Calu3 (cell line): ENCODE measurements at places on chromosomes 6 and 20. TPM values are rescaled to one million over a fixed set of nuclear protein-coding genes. Genes with fewer than 3 reads are reported as not detected.

TXLNB gene
- total RNA-seq, result 0.07 TPM in 1 of 2 replicates, not detected in the other

- no peak overlapping the region for H3K27ac ChIP-seq
- no peak for DNase-seq
- H3K27me3 ChIP-seq, result no peaks in the 10 kb centered on the region
- no peaks in the 10 kb centered on the region for H3K4me1 ChIP-seq
- no peak overlapping the region for H3K4me3 ChIP-seq
These were observed 107.0 kb downstream of the STXBP5 start for GRCh38 chr6:147311218-147311617.

SIRPB2 gene
- total RNA-seq, result 0.57 and 1.1 TPM in 2 replicates

GRCh38 chr20:1424336-1424735, 31.5 kb upstream of the FKBP1A start:
- peak overlapping the region; percentile 79 for H3K27ac ChIP-seq
- H3K27me3 ChIP-seq, result no peaks in the 10 kb centered on the region
- no peak for DNase-seq
- H3K4me1 ChIP-seq, result peaks cover 15% of the 10 kb centered on the region
- no peak overlapping the region for H3K4me3 ChIP-seq

GRCh38 chr20:46194409-46194808, 76.3 kb downstream of the CD40 start:
- no peak overlapping the region for H3K27ac ChIP-seq
- H3K4me1 ChIP-seq, result no peaks in the 10 kb centered on the region
- no peak overlapping the region for H3K4me3 ChIP-seq
- DNase-seq, result no peak
- H3K36me3 ChIP-seq, result no peaks in the 10 kb centered on the region
- peaks cover 95% of the 10 kb centered on the region for H3K27me3 ChIP-seq

FRK gene
- total RNA-seq, result 21.1 and 21.2 TPM in 2 replicates

- H3K4me1 ChIP-seq, result no peaks in the 10 kb centered on the region
- DNase-seq, result no peak
- no peaks in the 10 kb centered on the region for H3K36me3 ChIP-seq
- no peak overlapping the region for H3K4me3 ChIP-seq
- no peak overlapping the region for H3K27ac ChIP-seq
These were observed 14.0 kb downstream of the KIAA1755 start for GRCh38 chr20:38246357-38247165.

DNA sequence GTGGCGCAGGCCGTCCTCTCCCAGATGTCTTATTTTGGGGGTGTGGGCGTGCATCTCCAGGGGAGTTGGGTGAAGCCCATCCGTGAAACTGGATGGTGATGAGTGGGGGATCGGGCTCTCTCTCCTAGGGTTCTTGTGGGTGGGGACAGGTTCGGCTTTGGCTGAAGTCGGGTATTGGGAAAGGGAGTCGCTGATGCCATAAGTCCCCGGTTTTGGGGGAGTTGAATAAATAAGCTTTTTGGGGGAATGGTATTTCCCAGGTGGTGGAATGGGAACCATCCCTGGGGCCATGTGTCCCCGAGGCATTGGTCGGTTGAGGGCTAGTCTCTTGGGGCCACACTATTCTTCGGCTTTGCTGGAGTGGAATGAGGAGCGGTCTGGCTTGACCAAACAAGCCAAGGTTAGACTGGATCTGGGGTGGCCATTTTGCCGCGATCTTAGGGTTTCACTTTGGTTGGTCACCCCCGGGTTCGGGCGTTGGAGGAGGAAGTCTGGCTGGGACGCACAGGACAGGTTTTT, 481 bp downstream of the ZNF133 start:
- H3K27ac ChIP-seq, result peak overlapping the region; percentile 79
- no peaks in the 10 kb centered on the region for H3K27me3 ChIP-seq
- no peaks in the 10 kb centered on the region for H3K4me1 ChIP-seq
- peaks cover 21% of the 10 kb centered on the region for H3K36me3 ChIP-seq
- H3K4me3 ChIP-seq, result peak overlapping the region; percentile 96
- DNase-seq, result no peak

GPLD1 gene
- 2.0 and 3.5 TPM in 2 replicates for total RNA-seq

ZNF334 gene
- total RNA-seq, result not detected in 2 replicates

- peaks cover 5% of the 10 kb centered on the region for H3K36me3 ChIP-seq
These were observed 262.2 kb downstream of the EYA4 start for GRCh38 chr6:133503336-133503729.

DNA sequence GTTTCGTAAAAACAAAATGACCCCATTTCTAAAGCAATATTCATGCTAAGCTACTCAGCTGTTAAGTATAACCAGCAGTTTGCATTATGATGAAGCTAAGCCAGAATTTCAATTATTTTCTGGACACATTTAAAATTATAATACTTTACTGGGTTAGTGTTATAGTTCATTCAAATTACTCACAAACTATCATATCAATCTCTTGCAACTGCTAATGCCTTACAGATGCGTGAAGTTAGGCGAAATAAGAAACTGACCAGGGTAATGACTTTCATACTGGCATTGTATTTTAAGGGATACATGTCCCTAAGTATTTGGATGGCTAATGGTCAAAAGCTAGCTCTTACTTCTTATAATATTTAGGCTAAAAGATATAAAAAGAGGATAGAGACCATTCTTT, 249.6 kb downstream of the TSHZ2 start:
- H3K4me1 ChIP-seq, result peaks cover 12% of the 10 kb centered on the region
- no peak overlapping the region for H3K27ac ChIP-seq

DNA sequence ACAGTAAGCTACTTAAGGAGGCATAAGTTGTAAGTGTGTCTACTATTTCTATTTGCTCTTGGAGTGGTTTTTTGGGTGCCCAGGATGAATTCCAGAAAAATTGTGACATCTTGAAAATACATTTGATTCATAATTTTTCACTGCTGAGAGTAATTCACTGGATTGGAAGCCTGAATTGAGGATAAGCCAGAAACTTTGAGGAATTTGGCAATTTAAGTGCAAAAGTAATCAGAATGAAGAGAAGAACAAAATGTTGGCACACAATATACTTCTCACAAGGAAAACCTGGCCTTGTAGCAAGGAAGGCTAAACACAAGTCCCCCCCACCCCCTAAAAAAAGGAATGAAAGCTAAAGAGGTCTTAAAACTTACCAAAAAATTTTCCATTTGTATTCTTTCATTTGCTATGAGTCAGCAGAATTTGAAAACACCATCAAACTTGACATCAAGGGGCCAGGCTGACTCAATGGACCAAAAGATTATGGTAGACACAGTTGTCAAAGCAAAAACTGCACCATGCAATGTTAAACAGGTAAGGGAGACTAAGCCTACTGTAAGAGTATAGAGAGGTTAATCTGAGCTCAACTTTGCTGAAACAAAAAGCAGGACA, 840.0 kb downstream of the FRK start:
- no peaks in the 10 kb centered on the region for H3K27me3 ChIP-seq
- no peak overlapping the region for H3K27ac ChIP-seq
- no peaks in the 10 kb centered on the region for H3K4me1 ChIP-seq

DNA sequence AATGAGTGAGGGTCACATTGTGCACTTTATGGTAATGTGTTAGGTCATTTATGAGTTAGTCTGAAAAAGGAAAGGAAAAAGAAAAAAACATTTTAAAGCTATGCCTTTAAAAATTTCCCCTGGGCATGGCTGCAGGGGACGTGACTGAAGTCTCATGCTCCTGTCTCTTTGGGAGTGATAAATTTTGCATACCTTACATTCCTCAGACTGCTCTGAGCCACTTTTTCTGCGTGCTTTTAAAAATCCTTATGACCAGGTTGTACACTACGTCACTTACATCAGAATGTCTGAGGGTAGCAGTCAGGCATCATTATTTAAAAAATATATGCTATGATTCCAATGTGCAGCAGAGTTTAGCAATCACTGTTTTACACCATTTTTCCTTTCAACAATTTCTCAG, 121.2 kb downstream of the RFPL4B start:
- DNase-seq, result no peak
- H3K4me3 ChIP-seq, result no peak overlapping the region
- peaks cover 18% of the 10 kb centered on the region for H3K4me1 ChIP-seq

GRCh38 chr6:114431641-114432040, 88.8 kb upstream of the HS3ST5 start:
- no peaks in the 10 kb centered on the region for H3K4me1 ChIP-seq
- H3K36me3 ChIP-seq, result no peaks in the 10 kb centered on the region
- H3K27ac ChIP-seq, result no peak overlapping the region
- no peak for DNase-seq
- H3K27me3 ChIP-seq, result no peaks in the 10 kb centered on the region

- H3K27me3 ChIP-seq, result no peaks in the 10 kb centered on the region
- peaks cover 3% of the 10 kb centered on the region for H3K4me1 ChIP-seq
- no peaks in the 10 kb centered on the region for H3K36me3 ChIP-seq
- H3K4me3 ChIP-seq, result no peak overlapping the region
These were observed 101.9 kb downstream of the CD109 start for GRCh38 chr6:73797861-73798260.
